BJ (cell line): ENCODE measurements at places on chromosomes 1 and 21. TPM values are rescaled to one million over a fixed set of nuclear protein-coding genes. Genes with fewer than 3 reads are reported as not detected.

Gene TNFRSF18
- polyA plus RNA-seq = 0.40 TPM in 1 of 2 replicates, not detected in the other

Gene GBP3
- polyA plus RNA-seq = 55.4 and 81.0 TPM in 2 replicates

DNA sequence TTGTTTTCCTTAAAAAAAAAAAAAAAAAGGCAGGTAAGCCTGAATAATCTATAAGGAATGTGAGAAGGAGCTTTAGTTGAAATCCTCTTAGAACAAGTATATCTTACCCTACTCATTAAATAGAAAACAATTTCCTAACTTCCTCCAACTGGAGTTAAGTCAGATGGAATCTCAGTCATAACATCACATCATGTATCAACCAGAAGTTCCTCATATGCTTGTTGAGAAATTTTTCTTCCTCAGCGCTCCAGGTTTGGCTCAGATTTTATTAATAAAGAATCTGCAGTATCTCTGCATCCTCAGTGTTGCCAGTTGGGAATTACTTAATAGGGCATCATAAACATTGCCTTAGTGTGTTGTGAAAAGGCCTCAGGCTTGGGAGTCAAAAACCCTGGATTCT is 37.6 kb downstream of the DUSP10 start:
- no peak for DNase-seq

- DNase-seq = no peak
Measured at GRCh38 chr1:50123071-50123470, 14.4 kb downstream of the ELAVL4 start.

DNA sequence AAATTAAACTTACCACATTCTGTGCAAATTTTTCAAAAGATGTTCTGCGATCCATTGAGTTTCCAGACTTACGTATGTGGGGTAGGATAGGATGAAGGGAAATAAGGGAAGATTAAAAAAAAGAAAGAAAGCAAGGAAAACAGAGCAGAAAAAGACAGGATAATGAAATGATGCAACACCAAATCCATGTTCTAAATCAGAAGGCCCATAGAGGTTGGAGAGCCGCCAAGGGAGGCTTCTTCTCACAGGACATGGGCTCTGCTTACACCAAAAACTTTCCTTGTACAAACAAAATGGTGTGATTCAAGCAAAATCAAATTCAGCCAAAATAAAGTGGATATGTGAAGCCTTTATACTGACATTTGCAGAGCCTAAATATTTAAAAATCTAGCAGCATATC is 189.5 kb upstream of the GREM2 start:
- DNase-seq = no peak

DNA sequence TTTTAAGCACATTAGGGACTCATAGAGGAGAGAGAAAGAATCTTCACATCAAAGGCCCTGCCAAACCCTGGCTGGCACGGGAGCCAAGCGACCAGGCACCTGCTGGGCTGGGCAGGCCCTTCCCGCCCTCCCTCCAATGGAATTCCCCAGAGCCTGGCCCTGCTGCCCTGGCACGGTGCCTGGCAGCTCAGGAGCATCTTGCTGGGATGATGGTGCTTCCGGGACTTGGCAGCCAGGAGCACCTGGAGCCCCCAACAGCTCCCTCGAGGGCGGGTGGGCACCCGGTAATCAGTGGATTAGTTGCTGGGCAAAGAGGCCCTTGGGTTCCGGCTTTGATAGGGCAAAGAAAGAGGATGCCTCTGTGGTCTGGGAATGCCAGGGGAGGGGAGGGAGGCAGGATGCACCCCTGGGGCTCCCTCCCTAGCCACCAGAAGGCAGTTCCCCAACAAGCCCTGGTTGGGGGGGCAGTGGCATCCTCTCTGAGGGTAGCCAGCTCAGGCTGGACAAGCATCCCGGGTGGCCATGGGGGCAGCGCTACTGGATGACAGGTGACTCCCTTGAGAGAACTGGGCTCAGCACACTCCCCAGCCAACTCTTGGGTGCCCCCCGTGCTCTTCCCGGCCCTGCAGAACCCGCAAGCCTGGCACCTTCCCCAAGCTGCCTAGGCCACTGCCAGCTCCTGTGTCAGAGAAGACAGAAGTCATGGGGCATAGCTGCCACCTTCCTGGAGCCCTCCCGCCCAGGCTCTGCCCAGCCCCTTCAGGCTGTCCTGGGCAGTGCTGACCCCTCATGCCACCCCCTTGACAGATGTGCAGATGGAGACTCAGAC is 26.4 kb downstream of the KRTAP10-1 start:
- no peak for DNase-seq

DNA sequence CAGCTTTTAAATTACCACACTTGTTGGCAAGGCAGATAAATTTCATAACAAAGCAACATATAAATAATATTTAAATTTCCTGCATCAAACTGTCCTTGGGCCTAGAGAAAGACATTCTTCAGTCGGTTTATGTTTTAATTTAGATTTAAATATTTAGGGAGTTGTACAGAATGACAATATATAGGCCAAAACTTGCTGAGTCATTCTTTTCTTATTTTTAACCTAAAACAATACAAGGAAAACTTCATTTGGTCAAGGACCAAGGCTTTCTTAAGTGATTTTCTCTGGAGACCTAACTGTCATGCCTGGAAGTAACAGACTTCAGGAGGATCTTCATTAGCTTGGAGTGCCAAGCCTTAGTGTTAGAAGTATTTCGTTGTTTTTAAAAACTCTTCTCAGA is 5.6 kb downstream of the MAP10 start:
- no peak for DNase-seq

Gene SFN
- 0.20 TPM in 1 of 2 replicates, not detected in the other for polyA plus RNA-seq

Gene RGS7
- 0.93 and 1.1 TPM in 2 replicates for polyA plus RNA-seq

Gene C1orf226
- 1.0 and 1.3 TPM in 2 replicates for polyA plus RNA-seq

DNA sequence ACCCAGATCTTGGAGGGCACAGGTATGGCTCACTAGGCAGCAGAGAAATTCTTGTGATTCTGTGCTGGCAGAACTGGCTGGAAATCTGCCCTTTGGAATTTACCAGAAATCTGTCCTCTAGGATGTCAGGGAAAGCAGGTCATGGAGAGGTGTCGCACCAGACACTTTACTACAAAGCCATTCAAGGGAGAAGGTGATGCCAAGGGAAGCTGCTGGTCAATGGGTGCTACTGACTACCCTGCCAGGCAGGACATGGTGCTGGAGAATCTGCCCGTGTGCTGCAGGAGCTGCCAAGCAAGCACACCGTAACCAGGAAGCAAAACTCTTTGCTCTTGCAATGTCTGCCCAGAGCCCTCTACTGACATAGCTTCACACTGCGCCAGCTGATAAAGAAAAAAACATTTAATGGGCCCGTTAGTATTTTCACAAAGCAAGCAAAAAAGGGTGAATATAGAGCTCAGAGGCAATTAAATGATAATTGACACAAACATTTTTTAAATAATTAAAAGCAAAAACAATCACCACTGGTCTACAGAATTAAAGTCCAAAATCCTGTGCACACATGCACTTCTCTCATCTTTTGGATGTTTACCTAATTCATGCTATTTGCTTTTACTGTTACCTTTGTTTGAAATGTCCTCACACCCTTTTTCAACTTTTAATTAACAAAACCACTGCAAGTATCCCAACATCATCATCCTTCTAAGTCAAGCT is 7.2 kb upstream of the FBXO28 start:
- DNase-seq = no peak

Gene ATP6V1G3
- polyA plus RNA-seq = not detected in 2 replicates

Gene ST7L
- 7.2 and 9.3 TPM in 2 replicates for polyA plus RNA-seq

Gene EFNA3
- polyA plus RNA-seq = 1.4 and 1.8 TPM in 2 replicates

GRCh38 chr21:27079636-27080240 is 112.8 kb upstream of the ADAMTS5 start:
- DNase-seq = no peak

Gene PAPPA2
- 0.82 and 0.97 TPM in 2 replicates for polyA plus RNA-seq

DNA sequence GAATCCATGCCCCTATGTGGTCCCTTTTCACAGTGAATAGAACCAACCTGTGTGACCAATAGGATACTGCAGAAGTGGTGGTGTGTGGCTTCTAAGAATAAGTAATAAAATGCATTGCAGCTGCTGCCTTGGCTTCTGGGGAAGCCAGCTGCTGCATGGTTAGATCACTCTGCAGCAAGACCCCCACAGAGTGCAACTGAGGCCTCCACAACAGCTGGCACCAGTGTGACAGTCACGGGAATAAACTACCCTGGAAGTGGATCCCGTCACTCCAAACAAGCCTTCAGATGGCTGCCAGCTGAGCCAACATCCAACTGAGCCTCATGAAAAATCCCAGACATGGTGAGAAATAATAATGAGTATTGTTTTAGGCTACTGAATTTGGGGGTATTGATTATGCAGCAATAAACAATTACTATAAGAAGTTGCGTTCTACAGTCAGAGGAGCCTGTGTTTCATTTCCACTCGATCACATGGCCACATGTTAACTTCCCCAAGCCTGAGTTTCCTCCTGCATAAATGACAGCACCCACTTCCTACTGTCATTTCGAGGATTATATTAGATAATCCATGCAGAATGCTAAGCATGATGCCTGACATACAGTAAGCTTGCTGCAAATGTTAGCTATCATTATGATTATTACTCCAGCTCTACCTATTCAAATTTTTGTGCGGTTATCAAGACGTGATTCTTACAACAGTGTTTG is 20.8 kb upstream of the COG2 start:
- DNase-seq = no peak

GRCh38 chr1:87295445-87296110 is 33.1 kb upstream of the LMO4 start:
- DNase-seq = no peak

DNA sequence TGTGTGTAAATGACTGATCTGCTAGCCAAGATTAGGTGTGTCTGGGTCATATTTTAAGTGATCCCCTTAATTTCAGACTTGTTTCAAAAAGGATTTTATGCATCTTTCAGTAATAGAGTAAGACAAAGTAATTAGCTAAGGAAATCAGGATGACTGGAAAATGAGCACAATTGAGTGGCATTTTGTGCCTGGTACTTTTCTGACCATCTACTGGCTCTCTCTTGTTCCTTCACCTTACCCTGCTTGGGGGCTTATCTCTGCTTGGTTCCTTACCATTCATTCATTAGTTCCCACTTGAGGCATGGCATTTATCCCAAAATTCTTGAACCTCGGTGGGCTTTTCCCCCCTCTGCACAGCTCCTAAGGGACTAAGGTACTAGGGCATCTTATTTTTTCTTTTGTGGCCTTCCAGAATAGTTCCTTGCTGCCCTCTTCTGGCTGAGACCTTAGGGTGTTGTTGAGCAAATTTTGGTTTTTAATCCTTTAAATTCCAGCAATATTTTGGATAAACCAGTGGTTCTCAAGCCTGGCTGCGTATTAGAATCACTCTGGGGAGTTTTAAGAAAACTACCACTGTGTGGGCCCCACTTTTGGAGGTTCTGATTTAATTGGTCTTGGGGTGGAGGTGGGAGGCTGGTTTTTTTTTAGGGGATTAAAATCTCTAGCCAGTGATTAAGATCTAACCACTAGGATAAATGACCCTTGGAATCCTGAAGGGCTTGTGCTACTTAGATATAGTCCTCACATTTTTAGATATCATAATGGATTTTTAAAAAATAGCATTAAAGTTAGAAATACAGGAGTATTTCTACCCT is 50.8 kb downstream of the HS2ST1 start:
- DNase-seq = no peak

Gene DCST2
- polyA plus RNA-seq = 0.17 and 0.38 TPM in 2 replicates

Gene C1orf94
- not detected in 2 replicates for polyA plus RNA-seq

Gene TMEM82
- polyA plus RNA-seq = not detected in 2 replicates
